Activated naive CD4-positive, alpha-beta T cell treated with anti-CD3 and anti-CD28 coated beads, Interleukin-2, amount 50 U/mL, for 16 hours (primary cell): ENCODE measurements at places on chromosomes 3 and 15.

DNA sequence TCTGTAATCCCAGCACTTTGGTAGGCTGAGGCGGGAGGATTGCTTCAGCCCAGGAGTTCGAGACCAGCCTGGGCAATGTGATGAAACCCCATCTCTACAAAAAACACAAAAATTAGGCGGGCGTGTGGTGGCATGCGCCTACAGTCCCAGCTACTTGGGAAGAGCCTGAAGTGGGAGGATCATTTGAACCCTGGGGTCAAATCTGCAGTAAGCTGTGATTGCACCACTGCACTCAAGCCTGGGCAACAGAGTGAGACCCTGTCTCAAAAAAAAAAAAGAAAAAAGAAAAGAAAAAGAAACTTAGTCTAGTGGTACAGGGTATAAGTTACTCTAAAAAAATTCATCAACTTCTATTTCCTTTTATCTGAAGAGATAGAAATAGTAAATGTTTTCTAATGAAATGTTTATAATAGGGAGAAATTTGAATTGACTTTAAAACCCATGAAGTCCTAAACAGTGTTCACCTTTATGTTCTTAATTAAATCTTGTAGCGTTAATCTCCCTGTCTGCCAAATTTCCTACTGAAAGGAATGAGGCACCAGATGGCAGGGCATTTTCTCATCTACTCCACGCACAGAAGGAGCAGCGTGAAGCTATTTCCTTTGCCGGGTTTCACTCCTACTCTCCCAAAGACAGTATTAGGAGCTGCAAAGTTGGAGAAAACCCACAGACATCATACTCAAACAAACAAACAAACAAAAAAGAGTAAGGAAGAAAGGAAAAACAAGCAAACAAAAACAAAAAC is 1.9 kb downstream of the PCLAF start:
- no peak for DNase-seq

- DNase-seq, result no peak
These were observed 650.8 kb downstream of the MCTP2 start for GRCh38 chr15:94882071-94882712.

GRCh38 chr3:122799322-122799721 is 4.5 kb downstream of the SLC49A4 start:
- DNase-seq, result no peak

GRCh38 chr15:73691396-73691795 is 7.2 kb downstream of the CD276 start:
- DNase-seq, result no peak

DNA sequence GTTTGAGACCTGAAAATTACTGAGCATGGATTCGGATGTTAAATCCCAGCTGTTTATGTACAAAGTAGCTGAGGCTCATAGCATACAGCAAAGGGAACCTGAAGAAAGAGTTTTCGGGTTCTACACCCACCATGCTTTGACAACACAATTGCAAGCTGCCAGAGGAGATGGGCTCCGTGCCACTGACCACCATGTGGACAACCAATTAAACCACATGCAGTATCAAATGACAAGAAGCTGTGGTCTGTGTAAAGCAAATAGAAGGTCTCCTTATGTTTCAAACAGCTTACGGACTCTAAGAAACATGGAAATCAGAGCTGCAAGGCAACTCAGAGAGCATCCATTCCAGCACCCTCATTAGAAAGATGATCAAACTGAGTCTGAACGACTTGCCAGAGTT is 12.9 kb downstream of the GABRB3 start:
- no peak for DNase-seq

- DNase-seq, result no peak
These were observed 28.7 kb upstream of the HCN4 start for GRCh38 chr15:73397461-73397860.

DNA sequence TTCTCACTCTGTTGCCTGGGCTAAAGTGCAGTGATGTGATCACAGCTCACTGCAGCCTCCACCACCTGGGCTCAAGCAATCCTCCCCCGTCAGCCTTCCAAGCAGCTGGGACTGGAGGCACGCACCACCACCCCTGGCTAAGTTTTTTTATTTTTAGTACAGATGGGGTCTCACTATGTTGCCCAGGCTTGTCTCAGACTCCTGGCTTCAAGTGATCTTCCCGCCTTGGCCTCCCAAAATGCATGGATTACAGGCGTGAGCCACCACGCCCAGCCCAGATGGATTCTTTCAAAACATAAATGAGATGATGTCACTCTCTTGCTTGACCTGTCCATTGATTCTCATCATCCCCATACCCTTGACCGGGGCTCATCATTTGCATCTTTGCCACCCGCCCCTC is 72.6 kb upstream of the SLC6A6 start:
- DNase-seq, result no peak

- no peak for DNase-seq
These were observed 270.3 kb downstream of the CGGBP1 start for GRCh38 chr3:87788516-87788915.

- DNase-seq, result no peak
These were observed 33.5 kb downstream of the ADAM10 start for GRCh38 chr15:58716027-58716426.

GRCh38 chr15:58505581-58505980 is 73.8 kb downstream of the LIPC start:
- no peak for DNase-seq

DNA sequence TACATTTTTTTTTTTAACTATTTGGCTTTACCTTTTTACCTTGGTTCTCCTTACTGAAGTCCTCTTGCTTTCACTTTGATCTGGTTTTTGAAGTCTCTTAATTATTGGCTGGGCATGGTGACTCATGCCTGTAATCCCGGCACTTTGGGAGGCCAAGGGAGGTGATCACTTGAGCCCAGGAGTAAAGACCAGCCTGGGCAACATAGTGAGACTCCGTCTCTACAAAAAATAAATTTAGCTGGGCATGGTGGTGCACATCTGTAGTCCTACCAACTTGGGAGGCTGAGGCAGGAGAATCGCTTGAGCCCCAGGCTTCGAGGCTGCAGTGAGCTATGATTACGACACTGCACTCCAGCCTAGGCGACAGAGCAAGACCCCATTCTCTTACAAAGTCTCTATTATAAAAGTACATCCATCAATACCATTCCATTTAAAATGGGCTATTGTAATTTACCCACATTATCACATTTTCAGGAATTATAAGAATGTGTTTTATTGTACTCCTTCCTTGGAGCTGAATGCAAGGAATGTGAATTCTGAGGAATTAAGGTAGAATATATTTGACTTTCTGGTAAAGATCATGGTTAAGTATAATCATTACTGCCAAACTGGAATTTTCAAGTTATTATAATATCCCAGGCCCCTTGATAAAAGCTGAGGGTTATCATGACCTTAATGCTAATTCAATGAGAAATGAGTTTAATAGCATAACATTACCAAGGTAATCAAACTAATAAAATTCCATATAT is 49.0 kb downstream of the MSL2 start:
- DNase-seq, result no peak

DNA sequence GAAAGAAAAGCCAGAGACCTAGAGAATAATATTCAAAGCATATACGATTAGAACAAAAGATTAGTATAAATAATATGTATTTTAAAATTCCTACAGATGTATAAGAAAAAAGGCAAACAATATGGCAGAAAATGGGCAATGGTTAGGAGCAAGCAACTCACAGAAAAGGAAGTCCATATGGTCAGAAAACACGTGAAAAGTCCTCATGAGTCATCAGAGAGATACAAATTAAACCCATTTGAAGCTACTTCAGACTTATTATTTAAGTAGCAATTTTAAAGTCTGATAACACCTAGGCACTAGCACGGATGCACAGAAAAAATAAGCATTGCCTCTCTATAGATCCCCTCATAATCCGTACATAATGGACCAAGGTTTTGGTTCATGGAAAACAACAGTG is 25.6 kb downstream of the SLC7A14 start:
- DNase-seq, result no peak
